Fibroblast of skin of left quadriceps (primary cell): ENCODE measurements at places on chromosomes 2 and 18.

- no peak for DNase-seq
Observed at GRCh38 chr2:165283342-165283741, 44.1 kb downstream of the SCN2A start.

DNA sequence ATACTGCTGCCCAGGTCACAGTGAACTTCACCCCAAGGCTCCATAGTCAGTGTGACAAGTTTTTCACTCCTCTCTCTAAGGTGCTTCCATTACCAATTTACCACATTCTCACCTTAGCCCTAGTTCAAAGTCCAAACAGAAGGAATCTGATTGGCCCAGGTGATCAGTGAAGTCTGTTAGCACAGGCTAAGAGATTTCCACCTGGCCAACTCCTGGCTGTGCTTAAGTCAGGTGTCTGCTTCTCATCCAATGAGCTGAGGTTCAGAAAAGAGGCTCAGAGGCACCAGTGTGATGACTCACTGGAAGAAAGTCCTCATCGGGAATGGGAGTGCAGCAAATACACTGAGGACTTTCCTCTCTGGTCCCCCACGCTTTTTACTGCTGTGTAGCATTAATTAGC, 164.4 kb upstream of the MGAT5 start:
- no peak for DNase-seq

GRCh38 chr2:16021611-16022363, 81.4 kb downstream of the MYCN start:
- no peak for DNase-seq

DNA sequence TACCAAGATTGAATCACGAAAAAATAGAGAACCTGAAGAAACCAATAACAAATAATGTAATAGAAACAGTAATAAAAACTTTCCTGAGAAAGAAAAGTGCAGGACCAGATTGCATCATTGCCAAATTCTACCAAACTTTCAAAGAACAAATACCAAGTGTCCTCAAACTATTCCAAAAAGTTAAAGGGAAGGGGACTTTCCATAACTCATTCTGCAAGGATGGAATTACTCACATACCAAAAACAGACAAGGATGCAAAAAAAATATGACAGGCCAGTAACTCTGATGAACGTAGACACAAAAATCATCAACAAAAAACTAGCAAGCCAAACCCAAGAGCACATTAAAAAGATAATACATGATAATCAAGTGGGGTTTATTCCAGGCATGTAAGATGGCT, 172.3 kb upstream of the SLC35G4 start:
- DNase-seq = peak; percentile 6

DNA sequence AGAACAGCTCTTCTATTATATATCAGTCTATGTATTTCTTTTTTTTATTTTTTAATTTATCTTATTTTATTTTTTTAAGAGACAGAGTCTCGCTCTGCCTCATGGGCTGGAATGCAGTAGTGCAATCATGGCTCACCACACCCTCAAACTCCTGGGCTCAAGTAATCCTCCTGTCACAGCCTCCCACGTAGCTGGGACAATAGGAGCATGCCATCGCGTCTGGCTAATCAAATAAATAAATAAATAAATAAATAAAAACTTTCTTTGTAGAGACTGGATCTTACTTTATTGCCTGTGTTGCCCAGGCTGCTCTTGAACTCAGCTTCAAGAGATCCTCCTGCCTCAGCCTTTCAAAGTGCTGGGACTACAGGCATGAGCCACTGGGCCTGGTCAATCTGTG, 117.0 kb downstream of the RBMS1 start:
- DNase-seq = no peak

DNA sequence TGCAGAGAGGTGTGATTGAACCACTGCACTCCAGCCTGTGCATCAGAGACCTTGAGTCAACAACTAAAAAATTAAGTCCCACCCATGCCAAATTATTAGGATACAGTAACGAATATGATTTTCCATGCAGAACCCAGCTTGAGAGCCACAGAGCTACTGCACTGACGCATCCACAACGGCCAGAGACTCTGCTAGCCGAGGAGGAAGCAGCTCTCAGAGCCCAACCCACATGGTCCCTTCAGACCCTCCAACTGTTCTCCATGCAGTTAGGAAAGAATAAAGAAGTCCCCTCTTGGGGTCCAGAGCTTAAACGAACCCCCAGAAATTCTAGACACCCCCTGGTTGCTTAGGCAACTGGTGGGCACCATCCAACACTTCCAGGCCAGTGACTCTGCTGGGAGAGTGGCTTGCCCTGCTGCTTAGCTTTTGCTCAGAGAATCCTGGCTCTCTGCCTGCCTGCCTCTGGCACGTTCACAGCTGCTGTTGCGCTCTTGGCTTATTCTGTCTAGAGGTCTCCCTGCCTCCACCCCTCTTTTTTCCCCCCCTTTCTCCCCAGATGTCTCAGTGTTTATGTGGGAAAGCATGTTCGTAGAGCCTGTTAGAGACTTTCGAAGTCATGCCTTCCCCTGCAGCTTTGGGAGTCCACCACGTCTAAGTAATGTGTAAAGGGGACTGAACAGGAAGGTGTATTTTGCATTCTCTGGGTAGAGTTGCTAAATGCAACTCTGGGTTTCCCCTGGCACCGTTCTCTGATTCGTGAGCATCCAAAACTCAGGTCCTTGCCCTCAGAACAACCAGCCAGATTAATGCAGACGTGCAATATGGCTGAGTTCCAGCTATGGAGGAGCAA, 26.0 kb upstream of the SP3 start:
- DNase-seq = peak; percentile 79

DNA sequence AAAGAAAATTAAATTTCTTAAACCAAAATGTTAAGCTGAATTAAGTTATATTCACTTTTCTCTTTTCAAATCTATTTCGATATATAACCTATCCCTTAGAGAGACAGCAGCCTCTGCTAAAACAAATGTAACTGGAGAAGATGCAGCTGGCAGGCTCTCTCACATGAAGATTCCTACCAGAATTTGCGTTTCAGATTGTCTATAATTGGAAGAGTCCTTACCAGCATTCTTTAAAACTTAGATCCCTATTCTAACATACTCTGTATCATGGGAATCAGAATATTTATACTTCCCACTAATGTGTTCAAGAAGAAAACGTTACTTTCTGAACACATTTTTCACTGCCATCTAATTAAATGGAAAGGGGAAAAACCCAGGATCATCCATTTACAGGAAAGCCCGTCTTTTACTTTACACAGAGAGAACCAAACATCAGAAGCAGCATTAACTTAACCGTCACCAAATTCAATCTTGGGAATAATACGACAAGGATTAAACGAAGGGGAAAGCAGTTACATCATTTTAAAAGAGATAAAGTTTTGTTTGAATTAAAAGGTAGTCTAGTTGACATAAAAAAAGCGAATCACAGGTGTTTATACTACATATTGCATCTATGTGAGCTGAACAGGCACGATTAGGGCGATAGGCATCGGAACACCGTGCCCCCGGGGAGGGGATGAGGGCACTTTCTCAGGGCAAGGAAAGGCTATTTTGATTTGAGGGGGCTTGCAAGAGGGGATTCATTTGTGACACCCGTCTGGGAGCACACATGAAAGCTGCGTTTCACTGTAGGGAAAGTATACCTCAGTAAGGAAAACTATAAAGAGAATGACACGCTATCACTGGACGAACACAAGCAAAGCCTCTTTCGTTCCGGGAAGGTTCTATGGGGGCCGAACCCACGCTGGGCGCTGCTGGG, 1.3 kb downstream of the PTPN2 start:
- DNase-seq = no peak

DNA sequence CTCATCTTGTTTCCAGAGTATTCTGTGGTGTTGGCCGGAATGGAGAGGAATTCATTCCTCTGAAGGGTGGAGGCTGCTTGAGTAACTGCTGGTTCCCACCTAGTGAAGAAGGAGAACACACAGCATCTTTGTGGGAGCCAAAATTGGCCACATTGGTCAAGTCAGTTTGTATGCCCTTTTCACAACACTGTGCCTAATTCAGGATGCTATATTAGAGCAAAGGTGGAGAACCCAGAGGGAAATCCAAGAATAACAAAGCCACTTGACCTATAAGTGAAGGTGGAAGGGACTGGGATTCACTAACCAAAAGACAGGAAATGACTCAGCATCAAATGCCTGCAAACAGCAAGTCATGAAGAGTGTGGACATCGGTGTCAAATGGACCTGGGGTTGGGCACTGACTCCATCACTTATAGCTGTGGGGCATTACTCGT, 27.3 kb upstream of the MLPH start:
- DNase-seq = no peak

DNA sequence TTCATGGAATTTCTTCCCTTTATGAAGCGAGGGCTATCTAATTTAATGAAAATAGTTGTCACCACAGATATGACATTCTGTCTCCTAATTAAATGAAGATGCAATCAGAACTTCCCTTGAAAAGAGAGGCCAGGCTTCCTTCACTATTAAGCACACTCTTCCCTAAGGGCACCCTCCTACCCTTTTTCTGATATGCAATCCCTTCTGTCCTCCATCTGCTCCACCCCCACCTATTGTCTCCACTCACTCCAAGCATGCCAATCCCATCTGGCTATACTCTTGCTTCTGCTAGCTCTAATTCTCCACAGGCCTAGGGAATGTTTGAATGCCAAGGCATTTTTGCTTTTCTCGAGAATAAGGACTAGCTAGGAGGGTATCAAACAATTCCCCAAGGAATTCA, 818.4 kb upstream of the FSHR start:
- no peak for DNase-seq

DNA sequence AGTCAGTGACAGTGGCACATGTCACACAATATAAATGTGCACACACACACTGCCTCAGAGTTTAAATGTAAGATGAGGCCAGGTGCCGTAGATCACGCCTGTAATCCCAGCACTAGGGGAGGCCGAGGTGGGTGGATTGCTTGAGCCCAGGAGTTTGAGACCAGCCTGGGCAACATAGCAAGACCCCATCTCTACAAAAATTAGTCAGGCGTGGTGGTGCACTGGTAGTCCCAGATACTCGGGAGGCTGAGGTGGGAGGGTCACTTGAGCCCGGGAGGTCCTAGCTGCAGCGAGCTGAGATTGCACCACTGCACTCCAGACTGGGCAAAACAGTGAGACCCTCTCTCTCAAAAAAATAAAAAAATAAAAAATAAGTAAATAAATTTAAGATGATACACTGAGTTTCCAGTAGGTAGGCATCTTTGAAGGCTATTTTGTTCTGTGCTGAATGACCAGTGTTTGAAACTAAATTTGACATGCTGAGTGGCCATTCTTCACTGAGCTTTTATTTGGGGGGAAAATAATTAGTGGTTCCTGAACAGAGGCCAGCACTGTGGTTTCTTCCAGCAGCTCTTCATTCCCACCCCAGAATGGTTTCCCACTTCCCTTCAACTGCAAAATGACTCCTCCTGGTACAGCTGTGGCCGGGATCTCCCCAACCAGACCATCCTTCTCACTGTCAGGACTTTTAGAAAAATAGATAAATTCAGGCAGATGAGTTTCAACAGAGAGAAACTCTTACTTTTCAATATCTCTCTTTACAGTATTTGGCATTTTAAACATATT, 44.9 kb downstream of the PSMG2 start:
- DNase-seq = no peak

DNA sequence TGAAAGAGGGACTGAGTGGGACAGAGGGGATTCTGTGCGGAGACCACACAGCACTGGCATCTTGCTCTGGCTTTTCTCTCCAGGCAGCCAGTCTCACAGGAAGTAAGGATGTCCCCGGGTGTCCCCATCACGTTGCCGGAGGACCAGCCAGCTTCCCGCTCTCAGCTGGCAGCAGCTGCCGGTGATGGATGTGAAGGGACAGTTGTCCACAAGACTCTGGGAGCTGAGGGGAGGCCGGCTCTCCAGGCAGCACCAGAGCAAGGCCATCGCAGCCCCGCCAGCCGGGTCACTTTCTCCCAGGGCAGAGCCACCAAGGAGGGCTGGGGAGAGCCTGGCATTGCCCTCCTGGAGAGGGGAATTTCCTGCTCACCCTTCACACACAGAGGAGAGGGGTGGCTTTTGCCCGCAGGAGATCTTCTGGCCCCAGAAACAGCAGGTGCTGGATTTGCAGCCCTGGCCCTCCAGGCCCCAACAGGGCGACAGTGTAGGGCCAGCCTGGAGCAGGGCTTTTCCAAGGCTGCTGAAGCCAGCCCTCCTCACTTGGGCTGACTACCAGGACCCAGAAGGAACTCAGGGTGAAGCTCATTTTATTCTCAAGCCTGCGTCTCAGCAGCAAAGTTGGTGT, 24.0 kb upstream of the B3GNT7 start:
- no peak for DNase-seq

- no peak for DNase-seq
Observed at GRCh38 chr2:164692958-164693357, 71.7 kb upstream of the GRB14 start.

- DNase-seq = no peak
Observed at GRCh38 chr2:85130407-85130806, 2.8 kb upstream of the TCF7L1 start.

- DNase-seq = no peak
Observed at GRCh38 chr18:69358212-69358895, 42.3 kb upstream of the DOK6 start.

DNA sequence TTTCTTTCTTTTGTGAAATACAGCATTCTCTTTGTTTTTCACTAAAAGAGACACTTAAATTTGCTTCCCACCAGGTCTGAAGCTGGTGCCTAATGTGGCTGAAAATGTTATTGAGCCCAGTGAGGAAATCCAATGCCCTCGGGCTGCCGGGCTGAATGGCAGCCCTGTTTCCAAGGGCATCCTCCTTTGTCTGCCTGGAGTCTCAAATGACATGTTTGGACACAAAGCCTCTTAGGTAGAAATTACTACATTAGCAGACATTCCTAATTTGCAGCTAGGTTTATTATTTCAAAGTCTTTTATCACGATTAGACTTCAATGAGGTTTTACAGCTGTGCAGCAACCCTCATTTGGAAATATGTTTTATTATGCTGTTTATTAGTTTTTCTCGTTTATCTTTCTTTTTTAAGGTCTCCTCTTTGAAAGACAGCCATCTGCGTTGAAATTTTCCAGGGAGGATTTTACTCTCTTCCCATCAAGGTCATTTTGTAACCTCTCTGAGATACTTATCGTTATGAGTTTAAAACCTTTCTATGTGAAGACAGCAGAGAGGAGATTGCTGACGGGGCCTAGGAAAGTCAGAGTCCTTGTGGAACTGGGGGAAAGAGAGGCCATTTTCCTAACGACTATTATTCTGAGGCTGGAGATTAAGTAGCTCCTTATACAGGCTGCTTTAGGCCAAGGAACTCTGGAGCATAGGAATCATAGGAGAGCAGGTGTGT, 59.0 kb upstream of the ZNF532 start:
- no peak for DNase-seq

- DNase-seq = no peak
Observed at GRCh38 chr2:146123256-146123655, 1603.3 kb upstream of the ZEB2 start.

GRCh38 chr2:4356541-4356940, 653.2 kb downstream of the DCDC2C start:
- DNase-seq = no peak
